ENCODE measurements at places on chromosomes 2 and 18.

- no peak for DNase-seq
Observed at GRCh38 chr2:125397535-125398251, 1258.3 kb upstream of the GYPC start.

DNA sequence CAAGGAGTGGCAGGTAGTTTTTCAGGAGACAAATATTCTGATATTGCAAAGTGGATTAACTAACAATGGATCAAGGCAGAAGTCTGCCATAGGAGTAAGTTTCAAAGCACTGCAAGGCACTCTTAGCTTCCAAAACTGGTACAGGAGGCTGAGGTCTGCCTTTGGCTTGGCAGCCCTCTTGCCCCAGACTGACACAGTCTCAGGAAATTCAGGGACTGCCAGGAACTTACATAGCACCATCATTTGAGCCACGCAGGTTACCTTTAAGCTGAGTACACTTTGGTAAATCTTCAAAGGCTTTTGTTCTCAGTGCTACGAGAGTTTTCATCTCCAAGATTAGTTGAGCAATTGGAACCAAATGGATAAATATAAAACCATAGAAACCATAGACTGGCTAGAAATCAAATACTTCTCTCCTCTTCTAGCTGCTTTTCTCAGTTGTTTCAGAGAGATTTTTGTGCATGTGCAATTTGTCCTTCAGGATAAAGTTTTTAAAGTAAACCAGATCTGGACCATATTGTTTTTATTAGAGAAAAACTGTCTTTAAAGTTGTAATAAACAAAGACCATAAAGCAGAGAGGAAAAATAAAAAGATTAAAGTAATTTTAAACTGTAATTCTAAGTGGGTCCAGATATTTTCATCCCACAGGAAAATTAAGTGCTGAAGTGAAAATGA is 18.8 kb downstream of the ANKRD29 start:
- no peak for DNase-seq

DNA sequence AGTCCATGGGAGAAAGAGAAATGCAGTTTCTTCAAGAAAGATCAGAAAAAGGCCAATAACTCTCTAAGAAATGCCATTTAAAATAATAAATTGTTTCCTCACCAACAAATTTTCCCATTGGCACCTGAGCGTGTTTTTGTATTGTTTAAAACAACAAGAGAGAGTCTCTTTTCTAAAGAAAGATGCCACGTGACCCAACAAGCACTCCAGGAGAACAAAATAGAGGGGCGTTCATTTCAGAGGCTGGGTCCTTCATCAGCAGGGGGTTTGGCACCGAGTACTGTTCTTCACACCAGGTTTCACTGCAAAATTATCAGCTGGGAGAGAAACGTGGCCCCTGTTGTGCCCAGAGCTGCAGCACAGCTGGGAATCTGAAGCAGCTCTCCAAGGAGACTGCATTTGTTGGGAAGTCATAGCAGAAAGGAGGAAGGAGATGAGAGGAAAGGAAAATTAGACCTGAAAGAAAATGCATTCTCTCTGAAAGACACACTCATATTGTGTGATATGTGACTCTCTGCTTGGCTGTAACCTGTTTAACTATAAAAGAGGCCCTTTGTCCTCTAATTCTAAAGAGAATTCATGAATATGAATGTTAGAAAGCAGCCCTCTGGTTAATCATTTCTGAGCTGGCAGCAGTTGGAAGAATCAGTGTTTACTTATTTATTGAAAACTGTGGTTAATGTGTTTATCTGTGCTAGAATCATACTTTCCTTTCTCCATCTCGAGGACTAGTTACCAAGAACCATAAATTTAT is 205.3 kb upstream of the CDH20 start:
- DNase-seq: no peak

DNA sequence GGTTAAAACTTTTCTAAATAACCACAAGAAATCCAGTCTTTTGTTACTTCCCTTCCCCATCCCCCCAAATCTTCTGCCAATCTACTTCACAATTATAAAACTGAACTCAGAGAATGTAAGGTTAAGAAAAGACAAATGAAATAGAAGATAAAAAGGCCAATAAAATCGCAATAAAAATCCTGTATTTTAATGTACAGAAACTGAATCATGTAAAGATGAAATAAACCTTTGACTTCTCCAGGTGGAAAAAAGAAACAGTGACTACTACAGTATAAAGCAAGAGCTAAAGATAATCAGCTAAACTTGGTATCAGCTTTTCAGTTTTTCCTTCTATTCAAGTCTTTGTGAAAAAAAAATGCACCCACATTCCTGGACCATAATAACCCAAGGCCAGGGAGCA is 1.7 kb downstream of the SYT4 start:
- DNase-seq: no peak

DNA sequence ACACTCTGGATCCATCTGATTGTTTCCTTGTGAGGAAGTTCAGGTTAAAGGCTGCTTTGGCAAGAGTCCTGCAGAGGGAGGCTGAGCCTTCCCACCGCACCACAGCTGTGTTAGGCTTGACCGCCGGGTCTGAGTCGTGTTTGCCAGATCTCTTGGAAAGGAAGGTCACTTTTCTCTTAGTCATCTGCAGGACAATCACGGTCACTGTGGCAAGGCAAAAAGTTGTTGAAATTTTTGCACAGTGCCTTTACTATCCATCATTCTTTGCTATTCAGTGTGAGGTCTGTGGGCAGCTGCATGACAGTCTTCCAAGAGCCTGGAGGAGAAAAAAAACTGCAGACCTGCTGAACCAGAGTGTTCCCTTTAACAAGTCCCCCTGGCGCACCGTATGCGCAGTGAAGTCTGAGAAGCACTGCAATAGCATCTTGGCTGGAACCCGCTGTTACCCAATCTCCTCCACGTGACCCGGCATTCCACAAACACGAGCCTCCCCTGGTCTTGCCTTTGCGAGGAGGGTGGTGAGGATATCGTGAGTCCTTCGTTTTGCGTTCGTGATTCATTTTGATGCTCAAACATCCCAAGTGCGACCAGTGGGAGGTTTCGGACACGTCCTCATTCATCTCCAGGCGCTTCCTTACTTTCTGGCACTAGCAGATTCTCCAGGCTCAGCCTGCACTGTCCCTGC is 23.0 kb downstream of the BIN1 start:
- no peak for DNase-seq

GRCh38 chr2:56715683-56716082 is 531.9 kb downstream of the CCDC85A start:
- DNase-seq: no peak

DNA sequence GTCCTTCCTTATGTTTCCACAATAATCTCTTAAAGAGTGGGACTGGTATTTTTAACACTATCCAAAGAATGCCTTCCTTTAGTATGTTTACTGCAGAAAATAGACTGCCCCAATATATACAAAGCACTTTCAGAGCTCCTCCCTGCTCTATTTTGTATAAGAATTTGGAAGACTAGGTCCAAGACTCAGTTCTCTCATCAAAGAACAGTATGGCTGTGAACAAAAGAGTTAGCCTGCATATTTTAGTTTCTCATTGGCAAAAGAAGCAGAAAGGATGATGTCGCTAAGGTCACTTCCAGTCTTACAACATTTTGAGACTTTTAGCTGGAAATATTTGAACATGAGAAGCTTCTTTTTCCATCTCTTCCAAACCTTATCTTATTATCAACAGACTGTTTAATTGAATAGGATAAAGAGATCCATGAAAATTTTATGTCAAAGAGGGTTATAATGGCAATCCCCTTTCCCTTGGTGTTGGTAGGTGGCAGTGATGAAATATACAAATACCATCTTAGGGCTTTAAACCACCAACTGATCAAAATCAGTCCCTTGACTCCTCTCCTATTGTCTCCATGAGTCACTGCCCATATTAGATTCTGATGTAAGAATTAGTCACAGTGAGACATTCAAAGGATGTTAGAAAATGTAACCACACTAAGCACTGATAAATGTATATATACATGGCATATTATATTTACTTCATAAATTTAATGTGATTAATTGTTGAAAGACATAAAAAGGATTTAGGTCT is 266.9 kb upstream of the DSEL start:
- DNase-seq: no peak

- no peak for DNase-seq
Observed at GRCh38 chr2:30871980-30872789, 64.9 kb upstream of the CAPN13 start.

GRCh38 chr18:57982372-57983021 is 61.5 kb upstream of the NEDD4L start:
- DNase-seq: no peak

- no peak for DNase-seq
Observed at GRCh38 chr2:120612931-120613330, 122.7 kb upstream of the GLI2 start.

DNA sequence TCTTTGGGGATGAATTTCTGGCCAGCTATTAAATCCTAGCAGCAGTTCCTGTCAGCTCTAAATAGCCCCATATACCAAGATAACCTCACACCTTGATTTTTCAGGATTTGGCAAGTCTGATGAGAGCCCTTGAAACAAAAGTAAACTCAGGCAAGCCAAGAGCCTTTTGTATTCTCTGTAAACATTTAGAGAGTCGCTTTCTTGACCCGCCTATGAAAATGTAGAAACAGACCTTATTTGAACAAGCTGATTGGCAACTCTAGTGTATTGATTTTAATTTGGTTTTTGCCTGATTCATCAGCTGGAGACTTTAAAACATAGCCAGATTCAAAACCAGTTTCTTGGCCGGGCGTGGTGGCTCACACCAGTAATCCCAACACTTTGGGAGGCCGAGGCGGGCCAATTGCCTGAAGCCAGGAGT is 43.4 kb downstream of the CABLES1 start:
- no peak for DNase-seq

DNA sequence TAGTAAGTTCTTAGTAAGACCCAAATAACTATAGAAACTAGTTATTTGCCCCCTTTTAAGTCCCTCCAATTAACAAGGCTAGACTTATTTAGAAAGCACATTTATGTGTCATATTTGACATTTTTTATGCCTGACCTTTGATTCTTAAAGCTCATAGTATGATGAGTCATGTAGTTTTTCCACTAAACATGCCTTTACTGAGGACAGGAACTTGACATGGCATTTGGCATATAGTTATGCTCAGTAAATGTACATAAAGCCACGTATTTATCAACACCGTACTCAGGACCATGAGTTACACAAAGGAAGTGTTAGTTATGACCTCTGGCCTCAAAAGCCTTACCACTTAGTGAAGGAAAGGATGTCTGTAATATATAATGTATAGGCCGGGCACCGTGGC is 78.9 kb downstream of the GNAL start:
- no peak for DNase-seq

DNA sequence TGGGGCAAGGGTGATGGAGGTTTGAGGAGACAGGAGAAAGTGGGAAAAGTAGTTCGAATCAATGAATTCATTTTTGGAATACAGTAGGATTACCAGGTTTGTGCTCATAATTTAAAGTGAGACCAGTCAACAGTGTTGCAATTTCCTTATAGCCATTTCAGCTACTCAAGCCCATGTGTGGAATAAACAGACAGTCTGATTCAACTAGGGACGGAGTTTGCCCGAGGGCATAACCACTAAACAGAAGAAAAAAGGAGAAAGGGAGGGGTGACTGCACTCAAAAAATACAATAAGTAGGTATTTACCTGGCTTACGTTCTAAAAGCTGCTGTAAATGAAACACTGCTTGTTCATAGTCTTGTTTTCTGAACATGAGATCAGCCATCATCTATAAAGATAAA is 55.2 kb downstream of the TTC21B start:
- no peak for DNase-seq

DNA sequence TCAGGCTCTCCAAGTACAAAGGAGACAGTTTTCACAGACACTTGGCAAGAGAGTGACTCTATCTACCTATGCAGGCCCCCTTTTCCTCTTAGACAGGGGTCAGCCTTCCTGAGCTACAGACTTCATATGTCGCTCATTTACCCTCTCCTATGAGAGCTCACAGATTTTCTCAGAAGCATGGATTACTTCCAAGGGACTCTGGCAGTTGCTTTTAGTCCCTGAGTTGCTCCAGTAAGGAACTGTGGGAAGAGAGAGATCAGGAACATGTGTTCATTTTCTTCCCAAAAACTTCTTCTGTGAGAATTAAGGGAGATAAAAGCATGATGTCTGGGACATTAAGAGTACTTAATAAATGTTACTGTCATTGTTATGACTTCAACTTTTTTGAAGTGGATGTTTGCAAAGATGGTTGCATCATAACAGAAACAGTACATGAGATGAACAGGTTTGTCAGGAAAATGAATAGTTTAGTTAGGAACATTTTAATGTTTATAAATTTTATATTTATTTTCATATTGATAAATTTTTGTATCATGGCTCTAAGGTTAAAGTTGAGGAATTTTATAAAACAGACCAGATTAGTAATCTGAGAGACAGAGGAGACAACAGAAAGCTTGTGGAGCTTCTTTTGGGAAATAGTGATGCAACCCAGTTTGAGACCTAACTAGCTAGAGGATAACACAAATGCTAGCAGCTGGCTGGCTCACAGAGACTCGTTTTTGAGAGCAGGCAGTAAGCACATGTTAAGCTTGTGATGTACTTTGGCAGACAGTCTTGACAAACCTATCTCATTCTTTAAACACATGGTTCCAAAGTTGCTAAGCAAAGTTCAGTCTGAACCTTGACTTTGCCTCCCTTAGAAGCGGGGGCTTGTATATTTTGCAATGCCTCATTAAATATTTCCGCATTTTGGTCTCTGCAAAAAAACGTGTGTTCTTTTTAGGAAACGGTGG is 21.7 kb upstream of the UGP2 start:
- DNase-seq: no peak

DNA sequence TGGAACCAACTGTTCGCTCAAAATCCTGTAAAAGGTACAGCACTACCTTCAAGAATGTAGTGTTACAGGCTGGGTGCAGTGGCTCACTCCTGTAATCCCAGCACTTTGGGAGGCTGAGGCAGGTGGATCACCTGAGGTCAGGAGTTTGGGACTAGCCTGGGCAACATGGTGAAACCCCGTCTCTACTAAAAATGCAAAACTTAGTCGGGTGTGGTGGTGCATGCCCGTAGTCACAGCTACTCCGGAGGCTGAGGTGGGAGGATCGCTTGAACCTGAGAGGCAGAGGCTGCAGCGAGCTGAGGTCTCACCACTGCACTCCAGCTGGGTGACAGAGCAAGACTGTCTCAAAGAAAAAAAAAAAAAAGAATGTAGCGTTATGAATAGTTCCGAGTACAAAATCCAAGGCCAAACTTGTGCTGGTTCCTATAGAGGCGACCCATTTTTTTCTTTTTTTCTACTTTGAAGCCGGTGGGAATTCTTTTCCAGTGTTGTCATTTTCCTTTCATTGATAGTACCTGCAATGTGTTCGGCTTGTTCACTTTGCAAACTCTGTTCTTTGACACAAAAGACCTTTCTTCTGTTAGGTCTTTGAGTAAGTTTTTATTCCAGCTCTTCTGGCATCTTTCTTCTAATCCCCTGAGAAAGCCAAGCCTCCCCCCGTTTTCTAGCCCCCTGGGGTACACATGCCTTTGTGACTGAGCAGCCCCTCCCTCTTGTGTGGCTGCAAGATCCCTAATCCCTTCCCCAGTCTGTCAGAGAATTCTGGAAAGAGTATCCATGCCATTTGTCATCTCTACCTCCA is 25.1 kb downstream of the INPP5D start:
- no peak for DNase-seq

GRCh38 chr2:156471762-156472161 is 35.6 kb downstream of the GPD2 start:
- DNase-seq: no peak

- no peak for DNase-seq
Observed at GRCh38 chr2:118668431-118669424, 178.7 kb downstream of the EN1 start.

Measured in stimulated activated CD8-positive, alpha-beta memory T cell treated with anti-CD3 and anti-CD28 coated beads, Interleukin-12 subunit alpha, Interleukin-12 subunit beta, amount 100 ng/mL, for 1 hour (primary cell).